Pancreas (tissue), 10 donors: ENCODE measurements at places on chromosomes 7 and 10. TPM values are rescaled to one million over a fixed set of nuclear protein-coding genes. Genes with fewer than 3 reads are reported as not detected.

NPFFR1 gene
- 0.02 TPM for polyA plus RNA-seq

OGDHL gene
- 25.9 TPM for polyA plus RNA-seq

RPEL1 gene
- not detected for polyA plus RNA-seq

GIMAP7 gene
- 8.4 TPM for polyA plus RNA-seq

PRR15 gene
- 1.5 TPM for polyA plus RNA-seq

NEURL1 gene
- polyA plus RNA-seq: 69.9 TPM

CALML5 gene
- not detected for polyA plus RNA-seq

TCTN3 gene
- polyA plus RNA-seq: 8.1 TPM

CELF2 gene
- polyA plus RNA-seq: 1.6 TPM

BHLHA15 gene
- 98.0 TPM for polyA plus RNA-seq

HMX2 gene
- 0.19 TPM for polyA plus RNA-seq

MYH16 gene
- not detected for polyA plus RNA-seq

TRPV5 gene
- not detected for polyA plus RNA-seq

MET gene
- polyA plus RNA-seq: 2.7 TPM

UBTD1 gene
- 6.8 TPM for polyA plus RNA-seq

CCZ1B gene
- polyA plus RNA-seq: 27.7 TPM

FZD1 gene
- 3.9 TPM for polyA plus RNA-seq

ZNF485 gene
- 2.8 TPM for polyA plus RNA-seq

HELLS gene
- polyA plus RNA-seq: 1.9 TPM

INHBA gene
- polyA plus RNA-seq: 0.27 TPM

TET1 gene
- polyA plus RNA-seq: 0.12 TPM

SPDYE11 gene
- polyA plus RNA-seq: not detected

TSPAN15 gene
- 28.6 TPM for polyA plus RNA-seq
